Parietal lobe (tissue), 2 donors: ENCODE measurements at places on chromosomes 16 and 17. TPM values are rescaled to one million over a fixed set of nuclear protein-coding genes. Genes with fewer than 3 reads are reported as not detected.

The ASPHD1 gene
- 13.1 TPM for total RNA-seq

The PDILT gene
- total RNA-seq: not detected

The LDHD gene
- 1.6 TPM for total RNA-seq

The CCDC92B gene
- total RNA-seq: 2.8 TPM

The TEKT1 gene
- total RNA-seq: 1.3 TPM

The BICDL2 gene
- total RNA-seq: 0.31 TPM

The KAT2A gene
- 18.2 TPM for total RNA-seq

The HBZ gene
- total RNA-seq: not detected

The FBXW10 gene
- total RNA-seq: 0.63 TPM
